ENCODE measurements at places on chromosomes 7 and 10.

DNA sequence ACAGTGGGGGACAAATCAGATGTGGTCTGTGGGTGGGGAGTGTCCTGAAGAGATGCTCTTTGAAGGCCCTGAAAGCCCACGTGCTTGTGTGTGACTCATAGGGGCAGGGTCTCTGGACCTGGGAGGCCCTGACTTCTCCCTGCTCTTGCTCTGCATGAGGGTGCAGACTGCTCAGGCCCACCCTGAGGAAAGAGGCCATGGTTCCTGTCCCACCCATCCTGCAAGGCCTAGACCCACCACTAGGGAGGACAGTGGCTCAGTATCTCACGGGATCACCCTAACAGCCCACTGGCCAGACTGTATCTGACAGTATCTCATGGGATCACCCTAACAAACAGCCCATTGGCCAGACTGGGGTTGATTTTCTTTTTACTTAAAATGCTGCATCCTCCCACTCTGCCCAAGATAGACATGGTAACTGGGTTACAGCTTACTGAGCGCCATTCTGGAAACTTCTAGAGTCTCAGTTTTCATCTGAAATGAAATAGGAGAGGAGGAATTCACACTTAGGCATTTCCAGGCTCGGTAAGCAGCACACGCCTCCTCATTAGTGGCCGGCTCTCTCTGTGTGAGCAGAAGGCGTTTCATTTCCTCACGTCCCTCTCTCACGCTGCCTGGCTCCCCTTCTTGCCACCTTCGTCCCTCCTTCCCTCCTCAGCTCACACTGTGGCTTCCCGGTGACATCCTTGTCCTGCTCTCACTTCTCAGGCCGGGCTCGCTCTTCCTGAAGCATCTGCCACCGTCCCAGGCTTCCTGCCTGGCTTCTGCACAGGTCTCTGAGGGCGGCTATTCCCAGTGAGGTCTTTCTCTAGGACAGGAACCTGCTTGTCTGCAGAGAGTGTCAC is 242.6 kb downstream of the GLRX3 start:
- DNase-seq, result no peak

GRCh38 chr10:89173075-89173474 is 34.0 kb downstream of the CH25H start:
- DNase-seq, result no peak

- DNase-seq, result no peak
These were observed 69.5 kb upstream of the CDK13 start for GRCh38 chr7:39880556-39880955.

GRCh38 chr7:157577796-157578339 is 241.1 kb downstream of the DNAJB6 start:
- no peak for DNase-seq

DNA sequence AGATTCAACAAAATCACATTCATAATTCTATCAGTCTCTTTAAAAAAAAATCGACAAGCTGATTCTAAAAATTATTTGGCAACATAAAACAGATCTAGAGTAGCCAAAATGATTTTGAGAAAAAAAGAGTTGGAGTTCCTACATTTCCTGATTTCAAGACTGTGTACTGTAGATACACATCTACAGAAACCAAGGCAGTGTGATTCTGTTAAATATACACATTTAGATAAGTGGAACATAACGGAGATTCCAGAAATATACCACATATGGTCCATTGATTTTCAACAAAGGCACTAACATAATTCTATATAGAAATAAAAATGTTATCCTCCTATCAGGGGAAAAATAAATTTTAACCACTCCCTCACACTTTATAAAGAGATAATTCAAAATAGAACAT is 467.0 kb downstream of the ADRA2A start:
- no peak for DNase-seq

GRCh38 chr7:37054624-37055241 is 330.4 kb upstream of the AOAH start:
- no peak for DNase-seq

DNA sequence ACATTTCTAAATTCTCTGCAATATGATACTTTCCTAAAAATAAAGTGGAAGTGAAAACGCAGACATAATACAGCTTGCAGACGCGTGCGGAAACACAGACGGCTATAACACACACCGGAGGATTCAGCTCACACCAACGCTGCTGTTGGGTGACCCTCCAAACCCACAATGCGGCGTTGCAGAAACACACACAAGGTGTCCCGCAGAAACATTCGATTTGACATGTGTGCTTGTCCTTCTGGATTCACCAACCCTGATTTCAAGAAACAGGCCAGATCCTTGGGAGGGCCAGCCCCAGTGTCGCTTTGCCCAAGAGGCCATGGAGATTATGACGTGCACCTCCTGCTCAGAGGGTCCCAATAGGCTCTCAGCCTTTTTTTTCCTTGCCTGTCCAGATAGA is 136.7 kb upstream of the TCERG1L start:
- no peak for DNase-seq

GRCh38 chr10:102603946-102604345 is 40.3 kb upstream of the TRIM8 start:
- no peak for DNase-seq

- DNase-seq, result no peak
These were observed 14.9 kb downstream of the OR9A2 start for GRCh38 chr7:143012001-143012400.

DNA sequence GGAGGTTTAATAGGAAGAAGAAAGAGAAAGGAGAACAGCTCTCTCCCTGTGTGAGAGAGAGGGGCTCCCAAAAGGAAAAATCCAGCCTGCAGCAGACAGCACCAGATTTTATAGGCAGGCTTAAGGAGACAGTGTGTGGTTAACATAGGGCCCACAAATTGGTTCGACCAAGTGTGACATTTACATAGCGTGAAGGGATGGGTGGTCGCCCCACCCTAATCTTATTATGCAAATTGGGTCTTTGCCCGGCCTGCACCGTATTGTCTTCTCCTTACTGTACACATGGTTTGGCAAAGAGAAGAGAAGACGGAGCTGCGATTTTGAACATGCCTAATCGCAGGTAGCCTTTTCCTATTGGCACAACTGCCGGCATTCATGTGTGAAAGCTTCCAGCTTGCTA is 756.3 kb downstream of the NXPH1 start:
- DNase-seq, result no peak

DNA sequence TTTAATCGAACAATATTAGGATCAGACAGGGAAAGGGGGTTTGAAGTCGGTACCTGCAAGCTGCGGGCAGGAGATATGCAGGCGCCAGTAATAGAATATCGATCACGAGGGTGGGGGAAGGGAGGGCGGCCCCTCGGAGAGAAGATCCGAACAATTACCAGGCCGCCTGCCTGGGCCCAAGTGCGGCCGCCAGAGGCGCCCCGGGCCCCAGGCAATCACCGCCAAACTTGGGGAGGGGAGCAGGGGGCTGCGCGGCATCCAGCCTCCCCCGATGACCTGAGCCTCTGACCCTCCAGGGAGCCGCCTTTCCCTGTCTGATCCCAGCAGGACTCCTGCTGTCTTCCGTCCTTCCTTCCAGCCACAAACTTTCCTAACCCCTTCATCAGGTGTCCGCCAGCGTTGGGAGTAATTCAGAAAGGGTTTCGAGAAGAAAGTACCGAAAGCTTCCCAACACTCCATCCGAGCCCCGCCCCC is 1.1 kb downstream of the NKX1-2 start:
- DNase-seq, result no peak

- no peak for DNase-seq
These were observed 2.8 kb downstream of the PLA2G12B start for GRCh38 chr10:72951760-72952159.

DNA sequence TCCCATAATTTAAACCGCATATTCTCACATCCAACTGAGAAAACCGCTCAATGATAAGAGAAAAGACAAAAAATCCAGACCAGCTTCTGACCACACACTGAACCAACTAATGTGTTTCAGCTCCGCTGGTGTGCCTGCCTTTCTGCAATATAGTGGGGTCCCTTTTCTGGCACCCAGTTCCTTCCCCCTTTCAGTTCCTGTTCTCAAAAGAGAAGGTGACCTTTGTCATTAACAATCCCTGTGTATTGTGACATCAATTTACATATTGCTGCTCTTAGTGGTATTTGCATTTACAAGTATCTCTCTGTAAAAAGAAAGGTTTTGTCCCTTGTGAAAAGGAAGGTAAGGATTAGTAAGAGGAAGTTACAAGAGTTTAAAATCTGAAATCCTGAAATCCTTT is 1.4 kb downstream of the PPP1R17 start:
- no peak for DNase-seq

DNA sequence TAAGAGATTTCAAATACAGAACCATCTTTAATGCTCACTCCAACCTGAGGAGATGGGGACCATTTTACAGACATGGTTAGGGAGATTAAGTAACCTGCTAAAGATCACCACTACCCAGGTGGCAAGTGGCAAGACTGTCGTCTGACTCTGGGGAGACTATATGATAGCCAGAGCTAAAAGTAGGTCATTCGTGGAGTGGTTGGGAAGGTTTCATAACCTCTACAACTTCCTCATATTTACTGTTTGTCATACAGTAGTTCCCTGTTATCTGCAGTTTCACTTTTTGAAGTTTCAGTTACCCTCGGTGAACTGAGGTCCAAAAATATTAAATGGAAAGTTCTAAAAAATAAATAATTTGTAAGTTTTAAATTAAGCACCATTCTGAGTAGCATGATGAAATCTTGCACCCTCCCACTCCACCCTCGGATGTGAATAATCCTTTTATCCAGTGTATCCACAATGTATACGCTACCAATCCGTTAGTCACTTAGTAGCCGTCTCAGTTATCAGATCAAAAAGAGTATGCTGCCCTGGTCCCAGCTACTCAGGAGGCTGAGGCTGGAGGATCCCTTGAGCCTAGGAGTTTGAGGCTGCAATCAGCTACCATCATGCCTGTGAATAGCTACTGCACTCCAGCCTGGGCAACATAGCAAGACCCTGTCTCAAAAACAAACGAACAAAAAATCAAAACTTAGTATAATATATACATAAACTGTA is 14.9 kb upstream of the LGI1 start:
- DNase-seq, result no peak

GRCh38 chr10:114663626-114664025 is 5.6 kb upstream of the ABLIM1 start:
- DNase-seq, result no peak

DNA sequence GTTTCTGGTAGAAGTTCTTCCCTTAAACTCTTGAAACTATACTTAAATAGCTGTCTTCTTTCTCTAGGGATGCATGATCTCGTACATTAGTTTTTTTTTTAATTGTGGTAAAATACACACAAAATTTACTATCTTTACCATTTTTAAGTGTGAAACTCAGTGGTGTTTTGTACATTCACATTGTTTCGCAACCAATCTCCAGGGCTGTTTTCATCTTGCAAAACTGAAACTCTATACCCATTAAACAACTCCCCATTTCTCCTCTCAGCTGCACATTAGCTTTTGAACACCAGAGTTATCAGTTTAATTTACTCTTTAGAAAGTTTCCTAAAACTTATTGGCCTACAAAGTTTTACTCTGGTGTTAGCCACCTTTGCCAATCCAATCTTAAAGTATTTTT is 45.5 kb upstream of the PRKAR2B start:
- no peak for DNase-seq

- DNase-seq, result no peak
These were observed 5.7 kb upstream of the CXCL12 start for GRCh38 chr10:44390585-44391072.

DNA sequence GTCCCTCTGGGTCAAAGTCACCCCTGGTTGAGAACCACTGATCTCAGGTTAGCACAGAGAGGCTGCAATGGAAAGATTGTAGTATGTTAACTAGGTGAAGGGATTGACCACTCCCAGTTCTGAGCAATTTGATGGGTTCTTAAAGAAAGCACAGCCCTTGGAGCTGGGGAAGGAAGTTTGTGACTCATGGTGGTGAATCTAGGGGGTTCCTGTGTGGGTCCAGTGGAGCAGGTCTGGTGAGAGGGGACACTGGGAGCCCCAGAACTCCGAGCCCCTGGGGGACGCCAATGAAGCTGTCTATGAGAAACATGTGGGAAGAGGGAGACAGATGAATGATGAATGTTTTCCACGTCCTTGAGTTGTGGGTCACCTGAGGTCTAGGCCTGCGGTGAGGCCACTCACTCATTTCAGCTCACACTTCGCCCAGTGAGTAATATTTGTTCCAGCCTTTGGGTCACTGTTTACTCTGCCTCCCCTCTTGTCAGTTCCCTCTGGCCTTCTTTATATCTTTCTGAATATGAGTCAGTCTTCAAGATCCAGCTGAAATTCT is 341.9 kb downstream of the LRMDA start:
- DNase-seq, result no peak

GRCh38 chr7:30915005-30915601 is 3.5 kb downstream of the AQP1 start:
- no peak for DNase-seq

DNA sequence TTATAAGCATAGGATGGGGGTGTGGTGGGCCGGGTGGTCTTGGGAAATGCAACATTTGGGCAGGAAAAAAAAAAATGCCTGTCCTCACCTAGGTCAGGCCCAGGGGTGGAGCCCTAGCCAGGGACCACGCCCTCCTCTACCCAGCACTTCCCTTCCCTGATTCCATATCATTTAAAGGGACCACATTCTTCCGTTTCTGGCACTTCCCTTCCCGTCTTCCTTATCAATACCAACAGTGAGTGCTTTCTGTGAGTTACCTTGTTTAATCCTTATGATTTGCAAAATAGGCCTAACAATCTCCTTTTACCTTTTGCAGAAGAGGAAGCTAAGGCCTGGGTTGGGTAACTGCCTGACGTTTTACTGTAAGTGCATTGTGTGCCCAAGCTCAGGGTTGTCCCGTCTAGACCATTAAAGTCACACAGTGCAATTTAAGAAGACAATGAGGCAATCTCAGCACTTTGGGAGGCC is 16.7 kb upstream of the C10orf95 start:
- no peak for DNase-seq

Measured in NCI-H2171 (cell line).